ENCODE measurements at places on chromosomes 6 and 20.

GRCh38 chr20:62670998-62671397, 28.7 kb downstream of the SLCO4A1 start:
- DNase-seq: no peak

DNA sequence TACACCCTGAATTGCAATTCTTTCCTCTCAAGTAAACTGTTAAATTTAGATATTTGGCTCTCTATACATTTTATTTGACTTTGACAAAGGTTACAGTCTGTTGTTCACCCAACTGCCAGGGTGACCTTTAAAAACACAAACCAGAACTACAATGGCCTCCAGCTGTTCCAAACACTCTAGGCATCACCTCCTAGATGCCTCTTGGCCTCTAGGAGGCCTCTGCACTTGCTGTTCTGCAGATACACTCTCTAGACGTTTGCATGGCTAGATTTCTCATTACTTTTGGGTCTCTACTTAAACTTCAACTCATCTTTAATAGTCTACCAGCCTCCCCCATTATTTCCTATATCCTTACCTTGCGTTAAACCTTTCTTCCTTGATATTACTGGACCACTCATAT, 102.8 kb upstream of the BEND3 start:
- no peak for DNase-seq

- no peak for DNase-seq
Measured at GRCh38 chr20:34875642-34876405, 588 bp upstream of the ACSS2 start.

DNA sequence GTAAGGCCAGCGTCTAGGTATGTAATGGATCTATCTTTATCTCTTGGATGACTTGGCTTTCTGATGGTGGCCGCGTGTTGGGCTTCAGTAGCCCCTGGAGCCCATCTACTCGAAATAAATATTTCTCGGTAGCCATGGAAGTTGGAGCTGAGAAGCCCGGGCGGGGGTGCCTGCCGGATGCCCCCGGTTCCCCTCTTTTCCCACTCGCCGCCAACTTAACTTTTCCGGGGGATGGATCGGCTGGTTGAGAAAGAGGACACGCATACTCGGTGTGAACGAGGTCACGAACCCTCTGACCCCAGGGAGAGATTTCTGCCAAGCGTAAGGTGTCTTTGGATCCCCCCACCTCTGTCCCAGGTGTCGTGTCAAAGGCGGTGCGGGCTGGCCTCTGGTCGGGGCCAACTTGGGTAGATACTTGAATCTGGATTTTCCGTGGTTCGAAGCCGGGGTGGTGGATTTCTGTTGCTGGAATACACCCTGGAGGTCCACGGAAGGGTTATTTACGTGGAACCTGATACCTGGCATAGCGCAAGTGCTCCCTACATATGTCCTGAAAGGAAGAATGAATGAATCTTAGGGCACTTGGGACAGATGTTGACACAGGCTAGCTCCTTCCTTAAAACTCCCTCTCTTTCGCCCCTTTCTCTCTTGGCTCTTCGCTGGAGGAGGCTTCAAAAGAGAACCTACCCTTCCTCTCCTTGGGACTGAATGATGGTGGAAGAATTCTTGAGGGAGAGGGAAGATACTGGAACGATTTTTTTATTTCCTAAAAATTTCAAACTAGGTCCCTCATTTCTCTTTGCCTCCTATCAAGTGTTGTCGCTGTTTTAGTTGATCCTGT, 996 bp downstream of the DOK5 start:
- no peak for DNase-seq

- DNase-seq: no peak
Measured at GRCh38 chr6:20565342-20565741, 31.1 kb downstream of the CDKAL1 start.

DNA sequence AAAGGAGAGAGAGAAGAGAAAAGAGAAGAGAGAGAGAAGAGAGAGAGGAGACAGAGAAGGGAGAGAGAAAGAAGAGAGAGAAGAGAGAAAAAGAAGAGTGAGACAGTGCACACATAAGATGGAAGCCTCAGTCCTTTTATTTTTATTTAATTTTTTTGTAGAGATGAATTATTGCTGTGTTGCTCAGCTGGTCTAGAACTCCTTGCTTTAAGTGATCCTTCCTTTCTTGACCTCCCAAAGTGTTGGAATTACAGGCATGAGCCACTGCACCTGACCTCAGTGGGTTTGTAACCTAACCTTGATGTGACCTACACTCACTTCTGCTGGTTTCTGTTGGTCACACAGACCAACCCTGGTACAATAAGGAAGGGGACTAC, 6.3 kb upstream of the CD40 start:
- DNase-seq: no peak

DNA sequence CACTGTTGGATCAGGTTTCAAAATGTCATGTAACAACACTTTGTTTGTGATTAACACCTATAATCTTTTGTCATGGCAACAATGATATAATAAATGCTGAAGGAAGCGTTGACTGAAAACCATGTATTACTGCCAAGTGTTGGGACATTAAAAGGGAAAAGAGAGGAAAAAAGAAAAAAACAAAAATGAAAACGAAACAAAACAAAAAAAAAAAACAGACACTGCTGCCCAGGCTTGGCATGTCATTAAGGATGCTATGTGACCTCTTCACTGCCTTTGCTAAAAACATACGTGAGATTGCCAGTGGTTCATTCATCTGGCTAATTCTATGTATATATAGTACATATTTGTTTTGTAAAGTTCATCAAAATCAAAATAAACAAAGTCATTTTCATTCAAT, 516.7 kb upstream of the RNF217 start:
- DNase-seq: no peak

DNA sequence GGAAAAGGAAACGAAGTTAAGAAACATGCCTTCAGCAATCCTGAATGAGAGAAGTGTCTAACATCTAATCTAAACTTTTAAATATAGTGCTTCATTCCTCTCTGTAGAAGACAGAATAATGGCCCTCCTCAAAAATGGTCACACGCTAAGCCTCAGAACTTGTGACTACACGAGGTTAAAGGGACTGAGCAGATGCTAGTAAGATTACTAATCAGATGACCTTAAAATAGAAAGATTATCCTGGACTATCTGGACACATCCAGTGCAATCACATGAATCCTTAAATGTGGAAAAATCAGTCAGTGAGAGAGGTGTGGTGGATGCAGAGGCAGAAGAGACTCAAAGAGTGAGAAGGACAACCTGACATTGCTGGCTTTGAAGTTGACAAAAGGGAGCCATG, 126.1 kb downstream of the TBX18 start:
- no peak for DNase-seq

- DNase-seq: no peak
Measured at GRCh38 chr6:57183336-57183735, 11.2 kb downstream of the BAG2 start.

GRCh38 chr20:50136822-50137599, 16.5 kb downstream of the PEDS1 start:
- DNase-seq: no peak

DNA sequence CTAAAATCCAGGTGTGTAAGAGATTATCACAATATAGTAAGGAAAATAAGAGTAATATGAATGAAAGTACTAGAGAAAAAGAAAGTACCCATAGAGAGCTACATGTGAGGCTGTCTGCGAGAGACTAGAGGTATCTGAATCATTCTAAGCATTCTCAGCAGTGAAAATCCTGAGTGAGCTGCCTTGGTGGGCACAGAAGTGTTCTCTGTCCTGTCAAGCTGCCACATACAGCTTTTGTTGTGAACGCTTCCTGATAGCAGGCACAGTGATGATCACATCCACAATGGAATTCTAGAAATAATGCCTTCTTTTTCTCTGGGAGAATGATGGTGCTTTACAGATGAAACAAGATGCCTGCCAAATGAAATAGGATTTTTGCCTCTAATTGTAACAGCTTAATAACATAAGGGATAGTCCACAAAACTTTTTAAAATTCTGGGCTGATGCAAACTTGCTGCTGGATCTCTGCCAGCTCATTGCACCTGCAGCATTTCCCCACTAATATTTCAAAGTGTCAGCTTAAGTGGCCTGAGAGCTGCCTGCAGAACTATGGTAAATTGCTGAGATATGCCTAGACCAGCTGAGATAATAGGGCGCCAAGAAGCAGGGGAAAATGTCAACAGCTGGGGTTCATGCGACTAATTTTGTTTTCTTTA, 620.5 kb downstream of the DOK5 start:
- no peak for DNase-seq

DNA sequence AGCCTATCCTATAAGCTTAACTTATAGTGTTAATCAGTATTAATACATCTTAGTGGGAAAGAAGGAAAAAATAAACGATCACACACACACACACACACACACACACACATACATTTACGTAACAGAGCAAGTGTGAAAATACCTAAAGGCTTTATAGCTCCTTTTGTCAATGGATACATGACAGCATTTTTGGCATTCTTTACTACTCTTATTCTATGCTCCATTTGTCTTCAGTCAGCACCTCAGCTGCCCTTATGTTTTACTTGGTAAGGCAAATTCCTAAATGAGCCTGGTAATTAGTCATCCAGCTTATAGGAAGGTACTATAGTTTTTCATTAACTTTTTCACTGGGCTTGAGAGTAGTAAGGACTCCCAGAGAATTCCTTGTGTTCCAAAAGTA, 25.1 kb upstream of the SLC17A3 start:
- no peak for DNase-seq

GRCh38 chr6:2733736-2734480, 16.8 kb downstream of the MYLK4 start:
- no peak for DNase-seq

- peak; percentile 51 for DNase-seq
Measured at GRCh38 chr20:33811776-33812151, 616 bp downstream of the CHMP4B start.

DNA sequence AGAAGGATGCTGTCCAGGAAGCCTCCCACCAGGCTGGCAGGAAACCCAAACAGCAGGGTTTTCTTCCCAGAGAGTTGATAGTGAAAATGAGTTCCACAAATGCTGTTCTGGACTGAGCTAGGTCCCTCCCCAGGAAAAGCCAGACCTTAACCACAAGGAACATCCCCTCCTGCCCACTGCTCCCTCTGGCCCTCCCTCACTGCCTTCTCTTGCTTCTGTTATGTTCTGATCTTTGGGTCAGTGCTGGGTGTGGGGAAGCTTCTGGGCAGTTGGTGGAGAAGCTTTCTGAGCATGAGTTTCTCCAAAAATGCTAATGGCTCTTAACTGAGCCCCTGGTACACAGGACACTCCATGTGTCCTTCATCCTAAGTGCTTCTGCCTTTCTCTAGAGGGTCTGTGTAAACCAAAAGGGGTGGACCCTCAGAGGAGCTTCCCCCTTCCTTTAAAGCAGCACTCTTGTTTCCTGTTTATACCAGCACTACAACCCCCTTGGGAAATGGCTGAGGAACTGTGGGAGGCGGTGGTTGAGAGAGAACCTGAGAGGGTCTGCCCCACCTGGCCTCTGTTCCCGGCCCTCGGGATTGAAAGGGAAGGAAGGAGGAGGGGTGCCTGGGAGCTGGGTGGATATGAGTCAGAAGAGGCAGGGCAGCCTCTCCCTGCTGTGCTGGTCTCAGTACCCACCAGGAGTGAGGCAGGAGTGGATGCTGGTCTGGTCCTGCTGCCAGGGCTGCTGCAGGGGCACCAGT, 42.0 kb downstream of the CDS2 start:
- no peak for DNase-seq

- DNase-seq: no peak
Measured at GRCh38 chr6:49300443-49300842, 162.6 kb downstream of the MMUT start.

GRCh38 chr6:28838289-28838633, 85.5 kb downstream of the TRIM27 start:
- DNase-seq: peak; percentile 46

DNA sequence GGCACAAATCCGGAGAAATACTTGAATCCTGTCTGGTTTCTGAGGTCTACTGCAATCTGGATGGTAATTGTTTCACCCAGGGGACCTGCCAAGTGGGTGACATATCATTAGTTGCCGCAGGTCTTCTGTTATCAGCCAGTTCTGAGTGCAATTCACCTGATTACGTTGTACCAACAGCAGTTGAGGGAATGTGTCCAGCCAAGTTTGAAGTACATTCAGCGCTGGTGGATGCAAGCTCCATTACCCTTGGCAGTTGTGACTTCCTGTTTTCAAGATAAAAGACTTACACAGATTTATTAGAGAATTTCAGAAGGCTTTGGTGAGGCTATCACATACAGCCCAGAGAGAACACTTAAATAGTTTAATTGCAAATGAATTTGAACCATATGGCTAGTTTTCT, 42.8 kb downstream of the FNDC1 start:
- no peak for DNase-seq

GRCh38 chr20:48620507-48621375, 207.1 kb downstream of the PREX1 start:
- DNase-seq: peak; percentile 87

- peak; percentile 29 for DNase-seq
Measured at GRCh38 chr20:18412221-18412901, 54.5 kb downstream of the DZANK1 start.

DNA sequence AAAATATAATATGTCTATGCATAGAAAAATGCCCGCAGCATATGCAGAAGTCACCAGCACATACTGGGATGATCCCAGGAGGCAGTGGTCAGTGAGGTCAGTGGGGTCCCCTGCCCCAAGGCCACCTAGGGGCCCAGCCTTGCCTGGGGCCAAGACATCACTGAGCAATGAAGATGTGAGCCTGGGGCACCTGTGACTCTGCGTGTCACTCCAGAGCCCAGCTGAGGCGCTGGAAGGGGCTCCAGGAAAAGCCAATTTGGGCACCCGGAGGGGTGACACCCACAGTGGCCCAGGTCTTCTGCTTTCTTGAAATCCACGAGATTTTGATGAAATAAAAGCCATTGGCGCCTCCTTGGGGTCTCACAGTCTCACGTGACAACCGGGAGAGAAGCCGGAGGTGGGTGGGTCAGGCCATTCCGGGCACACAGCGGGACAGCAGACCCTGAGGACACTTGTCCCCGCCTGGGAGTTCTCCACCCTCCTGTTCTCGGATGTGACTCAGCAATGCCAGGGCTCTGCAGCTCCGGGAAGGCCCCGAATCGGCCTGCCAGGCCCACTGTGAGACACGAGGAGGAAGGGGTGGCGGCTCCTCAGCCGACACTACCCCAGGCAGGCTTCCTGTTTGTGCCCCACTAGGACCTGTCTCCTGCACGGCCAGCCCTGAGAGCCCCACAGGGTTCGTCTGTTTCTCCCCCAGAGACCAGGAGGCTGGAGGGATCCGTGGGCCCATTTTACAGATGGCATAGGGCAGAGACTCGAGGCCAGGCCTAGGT, 24.4 kb upstream of the SLCO4A1 start:
- DNase-seq: peak; percentile 68

- no peak for DNase-seq
Measured at GRCh38 chr6:163745536-163746400, 331.2 kb downstream of the QKI start.

DNA sequence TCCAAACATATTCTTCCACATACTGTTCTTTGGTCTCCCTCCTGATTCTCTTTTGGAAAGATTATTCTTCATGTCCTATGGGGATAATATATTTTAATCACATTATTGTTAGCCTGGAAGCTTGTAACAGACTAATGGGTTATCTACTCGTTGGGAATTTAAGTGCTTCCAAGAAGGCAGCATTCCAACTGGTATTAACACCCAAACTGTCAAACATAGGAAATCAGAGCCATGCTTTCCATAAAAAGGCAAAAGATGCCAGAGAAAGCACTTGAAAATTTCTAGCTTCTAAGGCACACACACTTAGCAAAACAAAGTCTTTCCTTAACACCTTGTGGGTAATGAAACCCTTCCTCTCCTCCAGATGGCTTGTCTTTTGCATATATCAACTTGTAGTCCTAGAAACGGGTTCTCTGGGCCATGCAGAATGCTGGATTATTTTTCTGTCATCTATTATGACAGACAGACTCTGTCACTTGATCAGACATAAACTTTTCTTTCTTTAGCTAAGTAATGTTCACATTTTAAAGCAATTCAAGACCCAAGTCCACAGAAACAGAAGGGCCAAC, 41.5 kb downstream of the B4GALT5 start:
- DNase-seq: no peak
